COR-L47 (cell line): ENCODE measurements at places on chromosomes 2 and 18.

DNA sequence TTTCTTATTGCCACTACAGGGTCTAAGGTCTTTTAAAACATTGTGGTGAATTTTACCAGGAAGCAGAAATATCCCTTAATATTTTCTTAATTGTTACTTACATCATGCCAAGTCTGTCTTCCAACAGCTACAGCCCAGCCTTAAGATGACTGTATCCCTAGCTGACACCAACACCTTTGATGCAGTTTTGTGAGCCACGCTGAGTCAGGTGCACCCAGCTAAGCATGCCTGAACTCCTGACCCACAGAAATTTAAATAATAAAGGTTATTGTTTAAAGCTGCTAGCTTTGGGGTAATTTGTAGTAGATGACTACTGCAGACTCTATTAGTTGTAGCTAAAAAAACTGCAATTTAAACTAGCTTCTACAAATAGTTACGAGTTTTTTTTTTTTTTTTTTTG, 1757.9 kb upstream of the LRRTM1 start:
- DNase-seq, result no peak

GRCh38 chr2:208266553-208266893, 468 bp downstream of the PIKFYVE start:
- no peak for DNase-seq

DNA sequence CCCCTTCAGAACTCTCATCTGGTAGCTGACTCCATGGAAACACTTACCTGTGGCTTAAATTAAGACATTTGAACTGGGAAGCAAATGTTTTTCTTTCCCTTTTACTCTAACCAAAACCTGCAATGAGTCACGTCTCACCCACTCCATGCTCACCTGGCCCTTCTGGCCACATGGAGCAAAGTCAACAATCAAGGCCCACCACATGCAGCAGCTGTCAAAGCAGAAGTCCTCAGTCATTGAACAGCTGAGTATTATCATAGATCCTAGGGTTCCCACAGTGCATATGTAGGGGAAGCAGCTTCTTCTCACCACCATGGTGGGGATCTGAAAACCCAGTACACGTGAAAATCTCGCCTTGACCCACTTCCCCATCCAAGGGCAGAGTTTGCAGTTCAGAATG, 12.3 kb upstream of the MEP1B start:
- peak; percentile 15 for DNase-seq

- DNase-seq, result no peak
Measured at GRCh38 chr18:60018618-60019462, 119.0 kb downstream of the PMAIP1 start.

GRCh38 chr2:162111958-162112850, 38.2 kb upstream of the DPP4 start:
- DNase-seq, result no peak

DNA sequence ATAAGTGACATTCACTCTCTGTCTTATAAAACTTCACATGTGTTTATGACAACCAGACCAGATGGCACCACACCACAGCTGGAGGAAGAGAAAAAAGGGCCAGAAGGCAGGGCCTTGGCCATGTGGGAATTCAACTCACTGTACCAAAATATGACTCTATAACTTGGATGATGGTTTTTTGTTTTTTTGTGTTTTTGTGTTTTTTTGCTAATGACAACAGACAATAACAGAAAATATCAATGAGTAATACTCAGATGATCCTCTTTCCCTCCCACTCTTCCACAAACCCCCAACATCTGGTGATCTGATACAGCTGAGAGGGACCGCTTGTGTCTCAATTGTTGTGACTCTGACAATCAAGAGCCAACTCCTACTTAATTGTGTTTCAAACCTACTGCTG, 12.4 kb downstream of the NMI start:
- no peak for DNase-seq

GRCh38 chr2:124024561-124025170, 421 bp upstream of the CNTNAP5 start:
- DNase-seq, result peak; percentile 53

DNA sequence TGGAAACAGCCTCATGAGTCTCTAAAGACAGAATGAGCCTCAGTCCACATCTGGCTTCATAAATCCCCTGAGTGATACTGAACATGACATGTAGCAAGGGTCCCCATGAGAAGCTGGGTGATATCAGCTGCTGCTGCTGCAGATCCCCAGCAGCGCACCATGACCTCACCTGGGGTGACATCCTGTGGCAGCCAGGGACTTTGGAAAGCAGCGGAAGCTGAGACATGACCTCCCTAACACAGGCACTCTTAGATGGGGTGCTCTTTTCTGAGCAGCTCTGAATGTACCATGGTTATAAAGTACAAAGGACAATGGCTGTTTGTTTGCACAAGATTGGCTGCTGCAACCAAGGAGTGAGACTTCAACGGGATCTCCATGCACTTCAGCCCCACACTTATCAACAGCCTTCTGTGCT, 74.7 kb upstream of the TMEM200C start:
- no peak for DNase-seq

- DNase-seq, result no peak
Measured at GRCh38 chr2:204315236-204315662, 230.0 kb upstream of the PARD3B start.

GRCh38 chr2:47226132-47226922, 71.2 kb upstream of the STPG4 start:
- peak; percentile 27 for DNase-seq

GRCh38 chr18:9454061-9454703, 21.1 kb upstream of the RALBP1 start:
- DNase-seq, result no peak

DNA sequence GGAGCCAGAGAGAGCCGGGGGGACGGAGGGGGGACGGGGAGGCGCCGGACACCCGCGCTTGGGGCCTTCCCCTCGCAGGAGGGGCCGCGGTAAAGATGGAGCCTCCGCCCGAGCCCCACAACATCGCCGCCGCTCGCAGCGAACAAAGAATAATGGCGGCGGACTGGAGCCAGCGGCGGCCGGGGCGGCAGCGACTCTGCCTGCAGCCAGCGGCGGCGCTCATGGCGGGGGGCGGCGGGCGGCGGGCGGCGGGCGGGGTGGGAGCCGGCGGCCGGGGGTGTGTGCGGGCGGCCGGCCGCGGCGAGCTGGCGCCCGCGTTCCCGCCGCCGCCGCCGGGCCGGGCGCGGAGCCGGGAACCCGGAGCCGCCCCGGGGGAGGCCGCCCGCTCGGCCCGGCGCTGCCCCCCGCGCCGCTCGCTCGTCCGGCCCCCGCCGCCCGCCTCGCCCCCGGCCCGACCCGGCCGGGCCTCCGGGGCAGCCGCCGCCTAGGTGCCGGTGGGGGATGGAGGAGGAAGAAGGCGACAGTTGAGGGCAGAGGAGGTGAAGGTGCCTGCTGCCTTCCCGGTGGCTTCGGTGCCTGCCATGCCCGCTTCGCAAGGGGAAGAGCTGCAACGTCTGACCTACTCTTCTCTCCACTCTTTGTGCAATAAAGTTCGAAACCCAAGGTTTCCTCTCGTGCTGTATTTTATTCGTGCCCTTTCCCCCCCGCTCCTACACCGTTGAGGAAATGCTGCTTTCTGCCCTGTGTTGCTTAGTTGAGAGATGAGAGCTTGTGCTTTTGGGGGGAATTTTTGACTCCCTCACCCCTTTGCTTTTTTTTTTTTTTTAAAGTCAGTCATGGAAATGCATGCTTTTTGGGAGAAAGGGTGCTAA, 634 bp downstream of the CREB1 start:
- DNase-seq, result peak; percentile 23
